Epithelial cell of esophagus (primary cell): ENCODE measurements at places on chromosomes 3 and 15.

DNA sequence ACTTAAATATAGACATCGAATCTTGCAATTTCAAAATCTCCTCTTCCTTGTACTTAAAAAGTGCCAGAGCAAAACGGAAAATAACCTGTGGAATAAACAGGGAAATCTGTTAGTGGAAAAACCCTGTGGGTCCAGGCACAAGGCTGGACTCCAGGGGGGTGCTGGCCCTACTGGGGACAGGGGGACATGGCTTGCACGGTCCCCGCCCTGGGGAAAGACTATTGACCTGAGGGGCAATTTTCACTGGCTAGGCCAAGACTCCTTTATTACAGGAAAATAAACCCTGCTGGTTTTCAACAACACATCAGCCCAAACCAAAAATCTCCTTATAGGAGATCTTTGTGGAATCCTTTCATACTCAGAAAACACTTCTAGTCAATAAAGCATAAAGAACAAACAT lies 75.9 kb downstream of the TBC1D2B start:
- DNase-seq = no peak

DNA sequence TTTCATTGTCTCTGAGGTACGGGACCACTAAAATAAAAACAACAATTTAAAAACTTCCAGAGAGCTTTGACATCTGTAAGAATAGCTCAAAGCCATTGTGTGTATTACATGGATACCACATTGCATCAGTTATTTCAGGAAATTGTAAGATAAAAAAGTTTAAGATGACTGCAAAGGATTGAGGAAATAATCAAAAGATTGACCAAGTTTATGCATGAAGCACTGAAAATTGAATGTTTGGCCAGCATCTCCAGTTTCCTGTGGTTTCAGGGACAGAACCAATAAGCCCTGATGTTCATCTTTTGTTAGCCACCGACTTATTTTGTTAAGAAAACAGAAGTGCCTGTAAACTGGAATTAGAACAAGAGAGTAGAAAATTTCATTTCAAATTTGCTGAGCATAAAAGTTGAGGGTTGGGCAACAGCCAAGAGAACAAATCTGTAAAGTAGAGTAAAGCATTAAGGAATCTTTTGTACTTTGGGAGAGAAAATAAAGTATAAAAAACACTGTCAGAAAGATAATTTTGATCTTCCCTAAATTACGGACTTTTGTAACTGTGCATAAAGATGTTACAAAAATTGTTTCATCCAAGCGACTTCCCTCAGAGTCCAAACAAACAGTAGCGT lies 211.5 kb upstream of the P2RY1 start:
- DNase-seq = no peak

- DNase-seq = no peak
These were observed 9.8 kb upstream of the LRRC34 start for GRCh38 chr3:169822540-169822939.

DNA sequence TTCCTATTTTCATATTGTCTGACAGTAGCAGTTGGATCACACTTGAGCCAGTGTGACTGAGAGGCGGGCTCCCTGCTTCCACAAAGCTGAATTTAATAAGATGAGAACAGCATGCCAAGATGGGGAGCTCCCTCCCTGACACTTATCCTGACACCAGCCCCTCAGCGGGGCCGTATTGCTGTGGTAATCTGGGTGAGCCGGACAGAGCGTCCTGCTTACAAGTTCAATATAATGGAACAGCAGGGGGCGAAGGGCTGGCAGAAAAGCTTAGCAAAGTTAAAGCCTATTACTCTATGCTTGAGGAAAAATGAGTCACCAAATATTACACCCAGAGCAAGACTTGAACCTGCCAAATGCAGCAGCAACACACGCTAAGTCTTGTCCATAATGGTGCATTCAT lies 163.8 kb upstream of the CMC1 start:
- DNase-seq = peak; percentile 22

- DNase-seq = peak; percentile 65
These were observed at the start of gene YEATS2 for GRCh38 chr3:183697610-183698317. YEATS2 (plus strand) TSS chr3:183697797; CDS start chr3:183715163, 17,366 bp downstream.

- peak; percentile 25 for DNase-seq
These were observed 212.2 kb downstream of the LPP start for GRCh38 chr3:188365988-188366698.

DNA sequence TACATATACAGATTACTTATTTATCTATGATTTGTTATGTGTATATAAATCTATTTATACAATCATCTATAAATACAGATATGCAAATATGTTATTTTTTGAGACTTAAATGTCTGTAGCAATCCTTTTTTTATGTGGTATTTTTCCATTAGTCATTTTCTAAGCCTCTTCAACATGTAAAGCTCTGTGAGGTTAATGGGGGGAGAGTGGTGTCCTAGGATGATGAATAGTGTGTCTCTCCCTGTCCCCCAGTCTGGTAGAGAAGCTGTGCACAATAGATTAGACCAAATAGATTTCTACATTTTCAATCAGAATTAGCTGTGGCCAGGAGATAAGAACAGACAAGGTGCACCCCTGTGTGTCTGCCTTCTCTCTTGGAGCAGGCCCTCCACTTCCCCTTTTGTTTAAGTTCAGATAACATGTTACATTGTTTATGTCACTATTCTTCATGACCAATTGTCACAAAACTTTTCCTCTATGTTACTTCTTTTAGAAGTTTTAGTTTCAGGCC lies 453.9 kb downstream of the LPP start:
- no peak for DNase-seq

DNA sequence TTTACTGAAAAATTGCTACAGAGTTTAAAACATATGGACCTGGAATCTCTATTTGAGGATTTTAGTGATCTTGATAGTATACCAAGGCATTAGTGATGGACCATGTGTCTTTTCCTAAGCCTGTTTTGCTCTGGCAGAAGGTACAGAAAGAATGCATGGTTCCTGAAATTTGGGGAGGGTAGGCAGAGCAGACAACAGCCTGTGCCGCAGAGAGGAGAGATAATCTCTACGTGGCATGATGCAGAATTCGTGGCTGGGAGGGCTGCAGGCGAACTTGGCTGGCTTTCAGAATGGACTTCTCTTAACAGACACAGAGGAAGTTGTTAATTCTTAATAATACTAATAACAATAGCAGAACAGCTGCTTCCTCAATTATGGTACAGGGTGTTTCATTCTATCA lies 137.5 kb upstream of the FOXB1 start:
- DNase-seq = no peak

DNA sequence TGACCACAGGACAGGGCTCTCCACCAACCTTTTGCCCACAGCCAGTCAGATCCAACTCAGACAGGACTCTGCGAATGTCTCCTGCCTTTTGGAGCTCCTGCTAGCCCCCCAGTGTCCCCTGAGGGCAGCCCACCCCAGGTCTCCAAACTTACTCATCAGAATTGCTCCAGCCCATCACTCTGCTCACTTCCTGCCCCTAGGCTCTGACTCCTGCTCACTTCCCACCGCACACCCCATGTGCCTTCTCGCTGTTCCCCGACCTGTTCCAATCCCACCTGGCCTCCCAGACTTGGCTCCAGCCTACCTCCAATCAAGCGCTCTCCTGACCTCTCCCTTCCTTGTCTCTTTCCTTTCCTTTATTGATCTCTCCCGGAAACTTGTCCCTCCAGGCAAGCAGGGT lies 5.9 kb upstream of the STRA6 start:
- DNase-seq = no peak

GRCh38 chr15:60568301-60568742 lies 89.4 kb upstream of the ICE2 start:
- no peak for DNase-seq

GRCh38 chr3:123348471-123349200 lies 100.3 kb downstream of the ADCY5 start:
- DNase-seq = no peak

DNA sequence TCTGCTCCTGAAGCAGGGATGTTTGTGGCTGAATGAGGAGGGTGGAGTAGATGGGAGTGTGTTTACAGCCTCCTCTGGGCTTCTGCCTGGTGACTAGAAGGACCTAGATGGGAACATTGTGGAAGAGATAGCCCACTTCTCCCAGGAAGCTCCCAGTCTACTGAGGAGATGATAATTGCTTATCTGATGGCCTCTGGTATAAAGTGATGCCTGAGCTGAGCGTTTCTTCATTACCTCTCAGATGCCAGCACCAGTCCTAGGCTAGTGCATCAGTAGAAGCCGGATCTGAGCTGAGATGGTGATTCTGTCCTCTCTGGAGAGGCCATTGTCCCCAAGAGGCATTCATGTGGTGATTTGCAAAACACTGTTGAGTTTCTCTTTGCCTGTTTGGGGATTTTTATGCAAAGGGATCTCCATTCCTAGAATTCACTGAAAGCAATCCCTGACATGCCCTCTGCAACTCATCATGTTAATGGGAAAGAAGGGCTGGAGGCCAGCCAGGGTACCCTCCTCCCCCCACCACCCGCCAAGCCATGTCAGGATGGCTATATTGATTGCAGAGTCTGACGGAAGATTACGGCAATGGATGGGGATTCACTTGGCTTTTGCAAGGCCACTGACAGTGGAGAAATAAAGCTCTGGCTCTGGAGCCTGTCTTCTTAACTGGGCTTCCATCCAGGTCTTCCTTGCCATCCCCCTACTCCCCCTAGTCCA lies 166.4 kb upstream of the ROPN1 start:
- DNase-seq = no peak

DNA sequence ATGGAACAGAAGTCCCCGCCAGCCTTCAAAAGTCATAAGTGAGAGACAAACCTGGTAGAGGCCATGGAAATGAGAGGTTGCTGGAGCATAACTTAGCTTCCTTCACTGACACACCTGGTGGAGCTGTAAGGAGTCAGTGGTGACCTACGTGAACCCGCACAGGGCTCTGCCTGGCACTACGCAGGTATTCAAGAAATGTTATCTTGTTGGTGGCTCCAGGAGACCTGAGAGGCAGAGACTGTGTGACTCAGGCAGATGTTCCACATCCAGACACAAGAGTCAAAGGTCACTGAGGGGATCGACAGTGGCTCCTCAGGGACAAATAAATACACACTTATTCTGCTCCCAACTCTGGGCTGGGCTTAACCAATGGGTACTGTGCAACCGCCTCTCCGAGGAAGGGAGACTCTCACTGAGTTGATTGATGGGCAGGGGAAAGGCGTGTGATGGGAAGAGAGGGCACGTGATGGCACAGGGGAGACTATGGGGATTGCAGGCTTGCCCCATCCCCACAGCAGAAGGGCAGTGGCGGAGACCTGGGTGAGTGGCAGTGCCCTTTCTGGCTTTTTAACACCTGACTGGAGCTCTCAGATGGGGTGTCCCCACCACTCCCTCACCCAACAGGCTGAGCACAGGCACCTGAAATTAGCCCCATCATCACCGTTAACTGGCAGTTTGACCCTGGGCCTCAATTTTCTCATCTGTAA lies 111.7 kb upstream of the SMAD3 start:
- DNase-seq = no peak

DNA sequence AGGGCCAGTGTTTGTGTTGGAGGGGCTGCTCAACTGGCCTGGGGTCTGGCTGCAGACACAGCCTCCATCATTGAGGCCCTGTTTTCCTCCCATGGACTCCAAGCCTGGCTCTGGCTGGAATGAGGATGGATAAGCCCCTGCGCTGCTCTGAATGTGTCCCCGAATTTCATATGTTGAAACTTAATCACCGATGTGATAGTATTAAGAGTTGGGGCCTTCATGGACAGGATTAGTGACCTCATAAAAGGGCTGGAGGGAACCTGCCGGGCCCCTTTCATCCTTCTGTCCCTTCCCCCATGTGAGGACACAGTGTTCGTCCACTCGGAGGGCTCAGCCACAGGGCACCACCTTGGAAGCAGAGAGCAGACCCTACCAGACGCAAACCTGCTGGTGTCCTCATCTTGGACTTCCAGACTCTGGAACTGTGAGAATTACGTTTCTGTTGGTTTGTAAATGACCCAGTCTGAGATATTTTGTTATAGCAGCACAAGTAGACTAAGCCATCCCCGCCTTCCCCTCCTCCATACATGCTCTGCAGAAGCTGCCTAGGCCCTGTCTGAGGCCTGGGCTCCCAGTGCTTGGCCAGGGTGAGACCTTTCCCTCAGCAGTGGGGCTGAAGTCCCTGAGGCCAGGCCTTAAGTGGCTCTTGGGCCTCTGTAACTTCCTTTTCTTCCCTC lies 3.8 kb upstream of the LCTL start:
- DNase-seq = no peak

GRCh38 chr3:113018536-113019181 lies 27.9 kb downstream of the GTPBP8 start:
- DNase-seq = peak; percentile 57

DNA sequence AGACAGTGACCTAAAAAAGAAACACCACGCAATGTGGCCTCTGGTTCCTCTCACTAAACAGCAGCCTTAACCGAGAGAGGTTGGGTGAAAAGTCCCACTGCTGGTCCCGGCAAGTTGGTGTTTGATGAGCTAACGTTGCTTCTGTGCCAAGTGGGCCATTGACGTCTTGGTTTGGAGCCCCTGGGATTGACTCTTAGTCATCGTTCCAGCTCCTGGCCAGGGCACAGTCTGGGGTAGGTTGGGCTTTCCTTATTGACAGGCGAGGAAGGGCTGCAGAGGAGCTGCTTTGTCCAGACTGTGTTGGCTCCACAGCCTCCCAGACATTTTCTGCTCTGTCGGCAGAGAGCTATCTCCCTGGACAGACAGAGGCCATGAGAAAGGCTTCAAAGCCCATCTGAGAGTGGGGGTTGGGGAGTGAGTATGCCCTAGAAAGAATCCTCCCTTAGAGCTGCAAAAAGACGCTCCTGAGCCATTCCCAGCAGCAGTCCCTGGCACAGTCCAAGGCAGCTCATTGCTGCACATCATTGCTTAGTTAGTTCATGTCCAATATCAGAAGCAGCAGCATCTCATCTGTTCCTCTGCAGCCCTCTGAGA lies 28.6 kb upstream of the C3orf80 start:
- no peak for DNase-seq

GRCh38 chr3:186320862-186321568 lies 41.0 kb downstream of the DGKG start:
- DNase-seq = peak; percentile 94

DNA sequence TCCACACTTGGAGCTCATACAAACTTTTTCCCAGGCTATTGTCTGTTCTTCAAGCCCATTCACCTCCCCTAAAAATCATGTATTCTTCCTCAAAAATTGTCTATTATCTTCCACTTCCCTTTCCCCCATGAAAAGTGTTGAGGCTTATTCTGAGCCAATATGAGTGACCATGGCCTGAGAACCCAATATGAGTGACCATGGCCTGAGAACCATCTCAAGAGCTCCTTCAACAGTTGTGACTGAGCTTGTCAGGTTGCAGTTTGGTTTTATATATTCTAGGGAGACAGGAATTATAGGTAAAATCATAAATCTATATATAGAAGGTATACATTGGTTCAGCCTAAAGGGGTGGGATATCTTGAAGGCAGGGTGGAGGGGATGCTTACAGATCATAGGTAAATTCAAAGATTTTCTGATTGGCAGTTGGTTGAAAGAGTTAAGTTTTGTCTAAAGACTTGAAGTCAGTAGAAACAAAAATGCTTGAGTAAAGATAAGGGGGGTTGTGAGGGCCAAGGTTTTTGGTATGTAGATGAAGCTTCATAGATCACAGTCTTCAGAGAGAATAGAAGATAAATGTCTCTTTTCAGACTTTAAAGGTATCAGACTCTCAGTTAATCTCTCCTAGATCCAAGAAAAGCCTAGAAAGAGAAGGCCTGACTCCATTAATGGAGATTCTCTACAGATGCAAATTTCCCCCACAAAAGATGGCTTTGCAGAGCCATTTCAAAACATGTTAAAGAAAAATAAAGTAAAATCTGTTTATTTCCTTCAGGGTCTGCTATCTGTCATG lies 95.8 kb downstream of the TGFBR2 start:
- no peak for DNase-seq

GRCh38 chr3:127637546-127637945 lies 8.6 kb downstream of the PODXL2 start:
- no peak for DNase-seq

GRCh38 chr3:114452937-114453336 lies 159.1 kb downstream of the TIGIT start:
- no peak for DNase-seq

- peak; percentile 89 for DNase-seq
These were observed 4.0 kb downstream of the TLE3 start for GRCh38 chr15:70093481-70094319.
